Sigmoid colon (tissue), 7 donors: ENCODE measurements at places on chromosomes 3 and 15. TPM values are rescaled to one million over a fixed set of nuclear protein-coding genes. Genes with fewer than 3 reads are reported as not detected.

The PTPRG gene
- 72.4 TPM for total RNA-seq

DNA sequence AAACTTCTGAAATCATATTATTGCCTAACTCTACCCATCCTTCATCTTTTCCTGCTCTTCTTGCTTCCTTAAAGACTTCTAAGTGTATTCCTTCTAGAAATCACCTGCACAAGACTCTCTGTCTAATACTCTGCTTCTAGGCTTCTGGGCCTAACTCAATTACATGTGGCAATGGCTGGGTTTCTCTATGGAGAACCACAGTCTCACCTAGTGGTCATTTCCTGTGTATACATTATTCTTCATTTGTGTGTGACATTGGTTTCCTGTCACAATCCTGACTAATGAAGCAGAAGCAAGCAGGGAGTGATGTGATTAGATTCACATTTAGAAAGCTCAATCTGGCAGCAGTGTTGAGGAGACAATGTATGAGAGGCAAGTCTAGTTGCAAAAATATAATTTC, 16.9 kb upstream of the CLDN1 start:
- no peaks in the 10 kb centered on the region for H3K4me1 ChIP-seq
- no peak overlapping the region for H3K27ac ChIP-seq
- H3K4me3 ChIP-seq: no peak overlapping the region
- no peak for DNase-seq
- no peaks in the 10 kb centered on the region for H3K36me3 ChIP-seq
- no peaks in the 10 kb centered on the region for H3K27me3 ChIP-seq

GRCh38 chr3:58688574-58688973, 22.0 kb upstream of the FAM3D start:
- no peak overlapping the region for H3K4me3 ChIP-seq
- H3K27me3 ChIP-seq: no peaks in the 10 kb centered on the region
- no peak overlapping the region for H3K27ac ChIP-seq
- H3K4me1 ChIP-seq: no peaks in the 10 kb centered on the region

The EPHA3 gene
- total RNA-seq: 13.8 TPM

DNA sequence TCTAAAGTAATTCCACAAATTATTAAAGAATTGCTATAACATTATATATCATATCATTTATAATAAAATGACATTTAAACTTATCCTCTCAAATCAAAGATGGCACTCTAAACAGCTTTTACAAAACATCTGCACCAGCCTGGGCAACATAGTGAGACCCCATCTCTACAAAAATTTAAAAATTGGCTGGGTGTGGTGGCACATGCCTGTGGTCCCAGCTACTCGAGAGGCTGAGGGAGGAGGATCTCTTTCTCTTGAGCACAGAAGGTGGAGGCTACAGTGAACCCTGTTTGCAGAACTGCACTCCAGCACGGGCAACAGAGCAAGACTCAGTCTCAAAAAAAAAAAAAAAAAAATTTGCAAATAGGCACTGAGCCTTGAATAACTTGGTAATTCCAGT, 63.1 kb downstream of the PIK3CB start:
- H3K4me3 ChIP-seq: no peak overlapping the region
- no peaks in the 10 kb centered on the region for H3K4me1 ChIP-seq
- no peak overlapping the region for H3K27ac ChIP-seq
- no peaks in the 10 kb centered on the region for H3K36me3 ChIP-seq
- no peak for DNase-seq
- H3K27me3 ChIP-seq: no peaks in the 10 kb centered on the region

DNA sequence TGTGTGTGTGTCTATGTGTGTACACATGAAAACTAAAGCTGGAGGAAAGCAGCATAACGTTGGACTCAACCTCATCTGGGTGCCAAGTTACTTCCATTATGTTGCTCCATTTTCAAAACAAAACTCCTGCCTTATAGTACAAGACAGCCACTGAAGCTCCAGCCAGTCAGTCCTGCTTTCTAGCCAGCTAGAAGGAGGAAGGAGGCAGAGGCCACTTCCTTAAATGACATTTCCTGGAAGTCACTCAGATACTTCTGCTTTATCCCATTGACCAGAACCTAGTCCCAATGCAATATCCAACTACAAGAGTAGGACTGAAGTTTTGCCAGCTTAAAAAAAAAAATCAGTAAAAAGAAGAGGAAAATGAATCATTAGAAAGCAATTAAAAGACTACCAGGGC, 31.7 kb downstream of the CADPS start:
- H3K27ac ChIP-seq: no peak overlapping the region
- H3K27me3 ChIP-seq: no peaks in the 10 kb centered on the region

The KCNMB2 gene
- 3.2 TPM for total RNA-seq

DNA sequence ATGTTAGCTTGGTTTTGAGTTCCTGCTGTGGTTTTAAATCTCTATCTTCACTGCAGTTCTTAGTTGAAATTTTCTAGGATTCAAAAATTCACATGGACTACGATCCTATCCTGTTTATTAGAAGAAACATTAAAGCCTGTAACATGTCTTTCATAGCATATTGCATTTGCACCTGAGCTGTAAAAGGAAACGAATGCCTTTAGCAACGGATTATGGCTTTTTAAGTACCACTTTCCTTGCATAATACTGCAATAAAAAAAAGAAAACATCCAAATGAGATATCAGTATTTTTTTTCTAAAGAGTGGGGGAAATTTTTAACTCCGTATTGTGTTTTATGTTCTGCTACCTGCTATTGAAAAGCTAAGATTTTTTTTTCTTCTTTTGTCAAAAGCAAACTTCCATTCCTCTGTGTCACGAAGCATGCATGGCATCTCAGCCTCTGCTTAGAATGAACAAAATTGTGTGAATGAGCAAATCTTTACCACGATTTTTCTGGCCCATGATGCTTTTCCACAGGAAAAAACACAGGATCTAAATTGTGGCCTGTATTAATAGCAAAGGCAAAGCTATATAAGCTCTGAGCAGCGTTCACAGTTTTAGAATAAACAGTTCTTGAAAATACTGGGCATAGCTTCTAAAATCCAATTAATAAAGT, 110.0 kb upstream of the CDIN1 start:
- DNase-seq: no peak
- H3K27me3 ChIP-seq: no peaks in the 10 kb centered on the region
- H3K4me1 ChIP-seq: no peaks in the 10 kb centered on the region
- H3K27ac ChIP-seq: peak overlapping the region; percentile 11

The MKRN2 gene
- total RNA-seq: 27.4 TPM

DNA sequence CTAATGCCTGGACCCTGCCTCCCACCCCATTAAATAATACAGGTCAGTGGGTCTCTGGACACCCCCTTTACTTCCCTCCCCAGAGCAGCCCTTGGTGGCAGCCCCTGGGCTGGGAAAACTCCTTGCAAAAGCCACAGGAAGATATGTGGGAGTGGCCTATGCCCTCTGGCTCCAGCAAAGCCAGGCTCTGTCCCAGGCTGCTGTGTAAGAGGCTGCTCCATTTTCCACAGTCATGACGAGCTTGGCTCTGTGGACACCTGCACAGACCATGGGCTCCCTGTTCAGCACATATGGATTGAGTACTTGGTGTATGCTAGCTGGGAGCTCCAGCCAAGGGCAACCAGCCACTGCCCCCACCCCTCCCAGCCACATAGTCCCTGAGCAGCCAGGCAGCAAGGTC, 13.0 kb downstream of the CACNA2D2 start:
- no peaks in the 10 kb centered on the region for H3K36me3 ChIP-seq
- no peak for DNase-seq
- no peaks in the 10 kb centered on the region for H3K4me1 ChIP-seq

- no peaks in the 10 kb centered on the region for H3K36me3 ChIP-seq
- H3K27me3 ChIP-seq: no peaks in the 10 kb centered on the region
- H3K27ac ChIP-seq: no peak overlapping the region
- DNase-seq: no peak
These were observed 198.7 kb downstream of the CNTN3 start for GRCh38 chr3:74415731-74416130.

The PIK3CA gene
- 44.6 TPM for total RNA-seq

GRCh38 chr15:72474912-72475628, 940 bp downstream of the ARIH1 start:
- H3K36me3 ChIP-seq: no peaks in the 10 kb centered on the region
- H3K4me3 ChIP-seq: peak overlapping the region; percentile 84
- H3K27ac ChIP-seq: peak overlapping the region; percentile 99
- peak; percentile 92 for DNase-seq
- no peaks in the 10 kb centered on the region for H3K27me3 ChIP-seq

DNA sequence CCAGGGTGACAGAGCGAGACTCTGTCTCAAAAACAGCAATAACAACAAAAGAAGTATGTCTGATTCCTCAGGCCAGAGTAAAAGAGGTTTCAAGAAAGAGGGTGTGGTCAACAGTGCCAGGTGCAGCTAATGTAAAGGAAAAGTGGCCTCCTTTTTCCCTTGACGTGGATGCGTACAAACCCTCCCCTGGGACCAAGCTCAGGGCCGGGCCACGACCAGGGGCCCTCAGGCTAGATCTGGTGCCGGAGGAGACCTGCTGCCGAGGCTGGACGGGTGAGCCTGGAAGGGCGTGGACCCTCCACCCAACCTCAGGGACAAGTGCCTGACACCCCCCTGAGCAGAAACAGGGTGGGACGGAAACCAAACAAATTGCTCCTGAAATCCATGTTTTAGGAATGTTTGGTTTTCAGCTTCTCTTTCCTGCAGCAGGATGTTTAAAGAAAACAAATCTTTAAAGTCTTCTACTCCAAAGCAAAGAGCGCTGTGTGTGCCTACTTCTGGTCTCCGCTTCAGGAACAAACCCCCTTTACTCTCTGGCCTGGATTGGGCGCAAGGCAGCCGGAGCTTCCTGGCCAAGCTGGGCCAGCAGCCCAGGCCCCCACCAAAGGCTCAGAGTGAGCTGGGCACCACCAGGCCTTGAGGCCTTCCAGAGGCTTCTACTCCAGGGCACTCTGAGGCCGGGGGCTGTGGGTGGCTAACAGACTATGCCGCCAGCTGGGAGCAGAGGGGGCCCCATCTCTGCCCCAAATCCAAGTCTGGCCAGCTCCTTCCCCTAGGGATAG, 21.4 kb downstream of the ZDHHC19 start:
- H3K27ac ChIP-seq: no peak overlapping the region
- H3K36me3 ChIP-seq: no peaks in the 10 kb centered on the region
- no peak for DNase-seq
- H3K4me3 ChIP-seq: no peak overlapping the region
- H3K4me1 ChIP-seq: peaks cover 6% of the 10 kb centered on the region

GRCh38 chr3:157805538-157805937, 300.7 kb downstream of the SHOX2 start:
- H3K27ac ChIP-seq: no peak overlapping the region
- no peaks in the 10 kb centered on the region for H3K4me1 ChIP-seq
- no peak overlapping the region for H3K4me3 ChIP-seq
- no peak for DNase-seq
- no peaks in the 10 kb centered on the region for H3K36me3 ChIP-seq
- no peaks in the 10 kb centered on the region for H3K27me3 ChIP-seq

The PRSS50 gene
- not detected for total RNA-seq

The KLF15 gene
- total RNA-seq: 30.1 TPM

DNA sequence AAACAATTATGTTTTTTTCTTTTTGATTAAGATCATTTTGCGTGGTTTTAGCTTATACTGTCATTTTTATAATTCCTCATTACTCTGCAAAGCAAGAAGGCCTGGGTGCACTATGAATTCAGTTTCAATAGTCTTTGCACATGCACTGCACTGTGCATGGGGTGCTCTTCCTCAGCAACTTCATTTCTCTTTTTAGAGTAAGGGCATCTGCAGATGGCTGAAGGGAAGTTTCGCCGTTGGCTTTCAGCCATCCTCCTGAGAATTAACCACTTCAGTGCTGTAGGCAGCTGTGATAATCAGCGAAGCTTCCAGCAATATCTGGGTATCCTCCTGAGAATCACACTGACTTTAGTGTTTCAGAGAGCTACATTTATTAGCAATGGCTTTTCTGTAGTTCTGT, 284.8 kb downstream of the GBE1 start:
- no peak overlapping the region for H3K4me3 ChIP-seq
- H3K36me3 ChIP-seq: no peaks in the 10 kb centered on the region
- H3K27me3 ChIP-seq: no peaks in the 10 kb centered on the region

The PLD1 gene
- 8.6 TPM for total RNA-seq

DNA sequence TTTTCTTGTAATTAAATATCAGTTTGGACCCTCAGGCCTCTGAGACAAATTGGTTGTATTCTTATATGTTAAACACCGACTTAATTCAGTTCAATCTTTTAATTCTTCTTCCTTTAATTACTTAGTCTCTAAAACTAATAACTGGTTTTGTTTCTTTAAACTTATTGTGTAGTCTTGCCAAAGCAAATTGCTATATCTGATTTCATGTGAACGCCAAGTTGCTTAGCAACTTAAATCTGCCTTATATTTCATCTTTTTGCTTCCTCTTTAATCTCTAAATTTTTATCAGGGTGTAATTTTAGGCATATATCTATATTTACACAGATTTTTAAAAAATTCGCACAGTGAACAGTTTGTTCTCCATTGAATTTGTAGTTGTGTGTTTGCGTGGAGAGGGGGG, 82.2 kb downstream of the CADM2 start:
- H3K27ac ChIP-seq: no peak overlapping the region
- no peak overlapping the region for H3K4me3 ChIP-seq
- DNase-seq: no peak
- H3K36me3 ChIP-seq: no peaks in the 10 kb centered on the region

The IQCF5 gene
- not detected for total RNA-seq

- no peak overlapping the region for H3K27ac ChIP-seq
- no peak for DNase-seq
- no peaks in the 10 kb centered on the region for H3K27me3 ChIP-seq
- no peak overlapping the region for H3K4me3 ChIP-seq
- no peaks in the 10 kb centered on the region for H3K36me3 ChIP-seq
These were observed 103.6 kb upstream of the RASGRP1 start for GRCh38 chr15:38667890-38668850.

DNA sequence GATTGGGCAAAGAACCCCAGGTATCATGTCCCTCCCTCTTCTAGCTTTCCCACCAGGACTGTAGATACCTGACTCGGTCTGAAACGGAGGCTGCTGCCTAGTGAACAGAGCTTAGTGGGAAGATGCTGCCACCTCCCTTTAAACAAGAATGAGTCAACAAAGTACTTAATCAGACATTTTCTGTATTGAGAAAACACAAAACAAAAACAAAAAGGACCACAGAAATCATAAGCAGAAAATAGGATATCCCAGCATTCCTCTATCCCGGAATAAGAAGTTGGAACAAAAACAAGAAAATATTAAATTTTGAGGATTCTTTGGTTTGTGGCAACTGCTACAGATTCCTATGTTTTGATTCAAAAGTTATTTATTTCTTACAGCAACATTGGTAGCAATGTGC, 51.7 kb upstream of the COL8A1 start:
- H3K27ac ChIP-seq: no peak overlapping the region
- no peak for DNase-seq
- no peaks in the 10 kb centered on the region for H3K27me3 ChIP-seq
- no peaks in the 10 kb centered on the region for H3K4me1 ChIP-seq
